ENCODE measurements at places on chromosomes 6 and 20.

GRCh38 chr6:57224769-57225515, 2.8 kb upstream of the RAB23 start:
- DNase-seq = no peak

GRCh38 chr20:46157076-46157592, 39.0 kb downstream of the CD40 start:
- DNase-seq = no peak

- DNase-seq = no peak
Measured at GRCh38 chr20:4090756-4091489, 75.6 kb upstream of the RNF24 start.

GRCh38 chr6:124962639-124963415, 590 bp downstream of the RNF217 start:
- no peak for DNase-seq

DNA sequence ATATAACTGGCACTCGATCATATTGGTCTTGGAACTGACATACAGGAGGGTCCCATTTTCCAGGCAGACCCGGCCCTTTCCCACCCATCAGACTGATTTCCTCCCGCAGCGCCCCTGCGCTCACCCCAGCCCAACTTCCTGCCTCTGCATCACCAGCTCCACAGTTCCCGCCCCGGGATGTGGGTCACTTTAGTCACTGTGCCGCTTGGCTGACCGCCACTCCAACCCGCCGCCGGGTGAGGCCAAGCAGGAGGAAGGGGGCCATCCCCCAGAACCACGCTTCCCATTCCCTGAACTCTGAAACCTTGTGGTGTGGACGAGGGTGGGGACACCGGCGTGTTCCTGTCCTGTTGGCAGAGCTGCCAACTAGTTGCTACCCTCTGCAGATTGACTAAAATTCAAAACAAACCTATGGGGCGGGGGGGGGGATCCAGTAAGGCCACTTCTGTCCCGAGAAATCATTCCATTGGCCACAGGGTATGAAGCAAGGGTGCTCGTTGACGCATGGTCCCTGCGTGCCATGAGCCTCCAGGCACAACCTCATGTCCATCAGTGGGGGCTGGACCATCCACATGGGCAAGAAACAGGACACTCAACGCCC, 12.3 kb downstream of the TGM2 start:
- DNase-seq = peak; percentile 19
